ENCODE measurements at places on chromosomes 6 and 20.

DNA sequence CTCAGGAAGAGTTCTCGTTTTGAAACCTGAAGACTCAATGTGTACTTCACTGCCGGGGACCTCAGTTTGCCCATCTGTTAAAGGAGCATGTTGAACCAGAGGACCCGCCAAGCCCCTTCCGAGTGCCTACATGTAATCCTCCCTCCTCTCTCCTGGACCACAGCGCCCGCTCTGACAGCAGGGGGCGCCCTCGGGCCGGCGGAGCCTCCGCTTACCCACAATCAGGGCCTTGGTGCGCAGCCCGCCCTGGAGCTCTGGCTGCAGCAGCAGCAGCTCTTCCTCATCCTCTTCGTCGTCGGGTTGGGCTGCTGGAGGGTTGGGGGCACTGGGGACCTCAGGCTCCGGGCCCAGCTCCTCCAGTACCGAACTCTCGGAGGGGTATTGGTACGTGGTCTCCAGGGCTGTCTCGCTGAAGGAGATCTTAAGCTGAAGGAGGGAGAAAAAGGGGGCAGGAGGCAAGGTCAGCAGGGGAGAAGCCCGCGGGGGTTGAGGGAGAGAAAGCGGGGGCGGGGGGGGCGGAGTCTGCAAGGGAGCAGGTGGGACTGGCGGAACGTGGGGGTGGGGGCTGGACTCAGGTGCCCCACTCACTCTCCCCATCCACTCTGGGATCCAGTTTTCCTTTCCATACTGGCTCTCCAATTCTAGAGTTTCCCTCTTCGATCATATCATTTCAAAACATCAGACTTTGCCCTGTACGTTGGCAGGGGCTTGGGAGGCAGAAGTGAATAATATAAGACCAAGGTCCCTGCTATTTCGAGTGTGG is 6.3 kb upstream of the DHX16 start:
- H3K4me3 ChIP-seq: peak overlapping the region; percentile 93
- H3K4me1 ChIP-seq: peaks cover 35% of the 10 kb centered on the region
- DNase-seq: peak; percentile 93
- peaks cover 79% of the 10 kb centered on the region for H3K36me3 ChIP-seq

DNA sequence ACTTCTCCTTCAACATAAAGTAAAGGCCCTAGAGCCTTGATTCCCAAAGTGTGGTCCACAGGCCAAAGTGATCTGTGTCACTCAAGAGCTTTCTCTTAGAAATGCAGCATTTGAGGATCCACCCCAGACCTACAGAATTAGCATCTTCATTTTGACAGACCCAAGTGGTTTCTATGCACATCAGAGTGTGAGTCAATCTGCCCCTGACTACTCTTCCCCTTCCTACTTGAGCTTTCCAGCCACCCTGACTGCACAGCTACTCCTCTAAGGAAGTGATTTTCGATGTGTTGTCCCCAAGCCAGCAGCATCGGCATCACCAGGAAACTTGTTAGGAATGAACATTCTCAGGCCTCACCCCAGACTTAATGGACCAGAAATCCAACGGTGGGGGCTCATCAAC is 2.6 kb downstream of the MEP1A start:
- H3K27ac ChIP-seq: no peak overlapping the region
- no peak for DNase-seq
- H3K4me3 ChIP-seq: no peak overlapping the region
- H3K36me3 ChIP-seq: no peaks in the 10 kb centered on the region
- no peaks in the 10 kb centered on the region for H3K4me1 ChIP-seq

DNA sequence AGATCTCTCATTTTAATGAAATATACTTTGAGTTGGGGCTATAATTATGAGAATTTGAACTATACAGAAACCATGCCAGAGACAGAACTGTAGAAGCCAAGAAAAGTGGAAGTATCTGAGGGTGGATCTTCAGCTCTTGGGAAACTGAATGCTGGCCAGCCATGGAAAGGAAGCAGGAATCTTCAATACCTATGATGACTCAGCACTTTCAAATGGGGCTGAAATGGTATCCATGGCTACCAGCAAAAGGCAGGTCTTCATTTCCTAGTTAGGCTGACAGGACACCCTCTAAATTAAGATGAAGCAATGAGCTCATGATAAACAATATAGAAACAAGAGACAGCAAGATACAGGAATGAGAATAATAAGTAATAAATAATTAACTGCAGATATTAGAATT is 171.3 kb downstream of the COL21A1 start:
- no peak for DNase-seq
- no peaks in the 10 kb centered on the region for H3K27me3 ChIP-seq
- no peaks in the 10 kb centered on the region for H3K36me3 ChIP-seq
- no peaks in the 10 kb centered on the region for H3K4me1 ChIP-seq
- H3K4me3 ChIP-seq: no peak overlapping the region
- H3K27ac ChIP-seq: no peak overlapping the region

GRCh38 chr6:143517447-143517773 is 5.9 kb upstream of the FUCA2 start:
- H3K4me3 ChIP-seq: no peak overlapping the region
- peaks cover 2% of the 10 kb centered on the region for H3K27me3 ChIP-seq
- H3K27ac ChIP-seq: no peak overlapping the region
